SHP77 (cell line): ENCODE measurements at places on chromosomes 3 and 15.

DNA sequence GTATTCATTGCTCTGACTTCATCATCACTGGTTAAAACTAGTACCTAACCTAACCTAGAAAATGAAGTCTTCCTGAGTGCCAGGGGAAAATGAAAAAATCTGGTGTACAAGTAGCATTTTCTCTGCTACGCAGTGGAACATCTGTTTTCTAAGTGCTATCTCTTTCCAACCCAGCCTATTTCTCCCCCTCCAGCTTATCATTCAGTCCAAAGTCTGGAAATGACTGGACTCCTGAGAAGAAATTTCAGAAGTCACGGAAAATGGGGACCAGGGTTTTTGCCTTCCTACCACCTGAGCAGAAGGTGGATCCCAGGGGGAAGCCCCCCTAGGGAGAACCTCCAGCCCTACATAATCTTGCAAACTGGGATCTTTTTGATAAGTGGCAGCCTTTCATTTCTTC, 9.6 kb upstream of the GLCE start:
- DNase-seq: no peak

DNA sequence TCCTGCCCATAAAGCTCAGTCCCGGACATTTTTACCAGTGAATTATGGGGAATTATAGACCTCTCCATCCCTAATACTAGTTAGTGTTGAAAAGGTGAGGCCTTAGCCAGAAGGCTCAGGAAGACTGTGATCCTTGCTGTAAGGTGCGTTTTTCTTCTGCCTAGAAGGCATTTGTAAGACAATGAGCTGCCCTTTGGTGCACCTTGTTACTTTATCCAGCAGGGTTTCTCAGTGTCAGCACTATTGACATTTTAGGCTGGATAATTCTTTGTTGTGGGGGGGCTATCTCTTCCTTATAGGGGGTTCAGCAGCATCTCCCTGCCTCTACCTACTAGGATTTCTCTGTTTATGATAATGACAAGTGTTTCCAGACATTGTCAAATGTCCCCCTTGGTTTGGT, 108.1 kb upstream of the ABHD17C start:
- no peak for DNase-seq

- no peak for DNase-seq
Measured at GRCh38 chr3:40763807-40764206, 239.0 kb downstream of the ZNF621 start.

GRCh38 chr3:157182879-157183278, 22.9 kb upstream of the CCNL1 start:
- DNase-seq: no peak
